ENCODE measurements at places on chromosomes 7 and 10. TPM values are rescaled to one million over a fixed set of nuclear protein-coding genes. Genes with fewer than 3 reads are reported as not detected.
A peak's percentile ranks its signal among the peaks of the same experiment; 100 is the strongest.

The CALD1 gene
- total RNA-seq: 254 TPM

The FAM25A gene
- total RNA-seq: not detected

The KCNIP2 gene
- total RNA-seq: 3.0 TPM

The SLC13A1 gene
- total RNA-seq: 7.5 TPM

The ANKRD16 gene
- total RNA-seq: 21.7 TPM

The SUN3 gene
- total RNA-seq: not detected

The CPVL gene
- total RNA-seq: 7.1 TPM

DNA sequence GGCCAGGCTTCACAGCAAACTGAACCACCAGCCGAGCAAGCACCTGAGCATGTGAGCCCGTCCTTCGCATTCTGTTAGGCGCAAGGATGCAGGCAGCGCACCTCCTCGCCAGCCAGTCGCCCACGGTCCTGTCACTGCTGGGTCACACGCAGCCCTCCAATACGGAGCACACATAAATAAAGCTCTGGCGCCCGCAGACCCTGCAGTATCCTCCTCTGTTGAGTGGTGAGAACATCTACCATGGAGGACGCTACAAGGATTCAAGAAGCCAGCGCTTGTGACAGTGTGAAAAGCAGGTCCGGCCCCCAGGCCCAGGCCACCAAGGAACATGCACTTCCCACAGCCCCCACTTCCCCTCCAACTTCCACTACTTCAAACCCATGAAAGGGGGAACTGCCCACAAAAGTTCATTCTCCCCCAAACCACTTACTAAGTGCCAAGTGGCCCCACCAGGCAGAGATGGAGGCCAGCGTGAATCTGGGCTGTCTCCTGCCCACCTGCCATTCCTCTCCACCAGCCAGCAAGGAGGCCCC is 34.8 kb downstream of the VOPP1 start:
- no peaks in the 10 kb centered on the region for H3K27me3 ChIP-seq
- no peaks in the 10 kb centered on the region for H3K36me3 ChIP-seq
- H3K4me3 ChIP-seq: no peak overlapping the region
- DNase-seq: no peak
- H3K4me1 ChIP-seq: peaks cover 43% of the 10 kb centered on the region
- H3K27ac ChIP-seq: peak overlapping the region; percentile 11

DNA sequence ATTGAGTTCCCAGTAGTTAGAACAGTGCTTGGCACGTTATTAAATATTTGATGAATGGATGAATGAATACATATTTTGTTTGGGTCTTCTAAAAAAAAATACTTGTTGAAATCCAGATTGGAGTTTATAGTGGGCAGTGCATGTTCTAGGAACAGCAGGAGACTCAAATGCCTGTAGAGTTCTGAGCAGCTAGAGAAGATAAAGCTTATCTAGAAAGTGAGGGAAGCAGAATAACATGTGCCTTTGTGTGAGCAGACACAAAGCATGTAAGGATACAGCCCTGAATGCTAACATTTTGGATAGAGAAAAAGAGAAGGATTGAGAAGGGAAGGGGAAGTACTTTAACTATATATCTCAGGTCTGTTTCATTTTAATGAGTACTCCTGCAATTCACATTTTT is 71.9 kb downstream of the SRI start:
- H3K4me3 ChIP-seq: no peak overlapping the region
- no peaks in the 10 kb centered on the region for H3K4me1 ChIP-seq
- no peaks in the 10 kb centered on the region for H3K27me3 ChIP-seq
- H3K27ac ChIP-seq: no peak overlapping the region

DNA sequence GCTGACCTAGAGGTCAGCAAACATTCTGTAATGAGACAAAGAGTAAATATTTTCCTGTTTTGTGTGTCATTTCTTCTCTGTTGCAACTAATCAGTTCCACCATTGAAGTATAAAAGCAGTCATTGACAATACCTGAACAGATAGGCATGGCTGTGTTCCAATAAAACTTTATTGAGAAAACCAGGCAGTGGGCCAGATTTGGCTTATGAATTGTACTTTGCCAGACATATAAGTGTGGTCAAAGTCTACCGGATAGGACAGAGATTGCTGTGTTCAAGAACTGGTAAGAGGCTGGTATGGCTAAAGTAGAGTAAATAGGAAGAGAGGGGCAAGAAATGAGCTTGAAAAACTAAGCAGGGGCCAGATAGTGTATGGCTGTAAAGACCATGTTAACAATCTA is 38.3 kb upstream of the TAC1 start:
- H3K36me3 ChIP-seq: no peaks in the 10 kb centered on the region
- no peaks in the 10 kb centered on the region for H3K4me1 ChIP-seq
- peak; percentile 26 for DNase-seq
- H3K27me3 ChIP-seq: no peaks in the 10 kb centered on the region
- no peak overlapping the region for H3K4me3 ChIP-seq
- H3K27ac ChIP-seq: no peak overlapping the region

- no peak overlapping the region for H3K27ac ChIP-seq
- DNase-seq: no peak
- no peaks in the 10 kb centered on the region for H3K36me3 ChIP-seq
- H3K4me3 ChIP-seq: no peak overlapping the region
- H3K4me1 ChIP-seq: peaks cover 25% of the 10 kb centered on the region
- H3K27me3 ChIP-seq: no peaks in the 10 kb centered on the region
These were observed 664 bp upstream of the C10orf88 start for GRCh38 chr10:122954731-122955050.

- no peak for DNase-seq
- no peaks in the 10 kb centered on the region for H3K36me3 ChIP-seq
- H3K4me3 ChIP-seq: no peak overlapping the region
- no peaks in the 10 kb centered on the region for H3K27me3 ChIP-seq
- H3K4me1 ChIP-seq: peaks cover 62% of the 10 kb centered on the region
- peak overlapping the region; percentile 85 for H3K27ac ChIP-seq
These were observed 11.8 kb upstream of the PDCD4 start for GRCh38 chr10:110859973-110860376.

- H3K27me3 ChIP-seq: no peaks in the 10 kb centered on the region
- DNase-seq: no peak
- H3K27ac ChIP-seq: no peak overlapping the region
- no peaks in the 10 kb centered on the region for H3K36me3 ChIP-seq
- no peak overlapping the region for H3K4me3 ChIP-seq
These were observed 103.1 kb upstream of the PARD3 start for GRCh38 chr10:34918060-34918775.

DNA sequence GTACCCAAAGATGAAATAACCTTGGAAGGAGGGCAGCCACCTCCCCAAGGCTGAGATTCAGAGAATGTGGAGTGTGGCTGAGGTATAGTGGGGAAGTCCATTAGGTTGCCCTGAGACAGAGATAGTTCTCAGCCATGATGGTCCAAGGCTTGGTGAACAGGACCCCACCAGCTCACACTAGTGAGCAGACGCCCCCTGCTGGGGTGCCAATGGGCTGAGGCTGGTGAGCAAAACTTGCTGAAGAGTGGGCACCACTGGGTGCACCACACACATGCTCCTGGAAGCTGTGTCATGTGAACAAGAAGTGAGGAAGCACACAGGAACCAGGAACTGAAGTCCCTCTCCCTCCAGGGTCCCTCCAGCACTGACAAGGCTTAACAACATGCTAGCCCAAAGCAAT is 8.9 kb downstream of the FBXL13 start:
- H3K4me1 ChIP-seq: no peaks in the 10 kb centered on the region
- H3K27ac ChIP-seq: no peak overlapping the region
- H3K36me3 ChIP-seq: no peaks in the 10 kb centered on the region
- no peaks in the 10 kb centered on the region for H3K27me3 ChIP-seq
- peak; percentile 21 for DNase-seq
- H3K4me3 ChIP-seq: no peak overlapping the region

GRCh38 chr7:95871075-95871848 is 98.9 kb downstream of the DYNC1I1 start:
- no peak overlapping the region for H3K27ac ChIP-seq
- no peaks in the 10 kb centered on the region for H3K27me3 ChIP-seq
- H3K4me3 ChIP-seq: no peak overlapping the region
- no peak for DNase-seq

GRCh38 chr7:105872491-105872890 is 3.9 kb downstream of the ATXN7L1 start:
- H3K4me1 ChIP-seq: peaks cover 3% of the 10 kb centered on the region
- no peak overlapping the region for H3K4me3 ChIP-seq
- H3K27ac ChIP-seq: no peak overlapping the region
- H3K36me3 ChIP-seq: no peaks in the 10 kb centered on the region
- no peaks in the 10 kb centered on the region for H3K27me3 ChIP-seq

GRCh38 chr10:94062611-94063010 is 68.9 kb downstream of the PLCE1 start:
- H3K4me3 ChIP-seq: no peak overlapping the region
- no peak for DNase-seq
- no peaks in the 10 kb centered on the region for H3K27me3 ChIP-seq
- no peak overlapping the region for H3K27ac ChIP-seq
- H3K4me1 ChIP-seq: peaks cover 24% of the 10 kb centered on the region
- no peaks in the 10 kb centered on the region for H3K36me3 ChIP-seq

GRCh38 chr7:91137788-91138368 is 126.4 kb upstream of the FZD1 start:
- no peaks in the 10 kb centered on the region for H3K4me1 ChIP-seq
- no peaks in the 10 kb centered on the region for H3K27me3 ChIP-seq
- no peak overlapping the region for H3K27ac ChIP-seq
- no peaks in the 10 kb centered on the region for H3K36me3 ChIP-seq
